DMS53 (cell line): ENCODE measurements at places on chromosomes 11 and 22.

DNA sequence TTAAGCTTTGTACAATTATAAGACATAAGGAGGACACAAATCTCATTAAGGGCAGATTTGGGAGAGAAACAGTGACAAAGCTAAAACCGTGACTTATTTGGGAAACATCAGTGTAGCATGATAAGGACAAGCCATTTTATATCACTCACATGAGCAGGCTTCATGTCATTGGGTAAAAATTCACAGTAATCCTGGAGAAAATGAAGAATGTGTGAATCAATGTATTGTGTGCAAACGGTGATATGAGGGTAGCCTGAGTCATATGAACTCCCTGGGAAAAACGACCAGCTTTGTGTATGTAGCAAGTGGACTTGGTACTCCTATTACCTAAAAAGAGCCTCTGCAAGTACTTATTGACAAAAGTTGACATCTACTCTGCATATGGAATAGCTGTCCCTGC is 6.0 kb upstream of the TRIM34 start:
- no peak for DNase-seq

GRCh38 chr11:123144707-123145106 is 50.3 kb downstream of the CLMP start:
- DNase-seq: peak; percentile 53

DNA sequence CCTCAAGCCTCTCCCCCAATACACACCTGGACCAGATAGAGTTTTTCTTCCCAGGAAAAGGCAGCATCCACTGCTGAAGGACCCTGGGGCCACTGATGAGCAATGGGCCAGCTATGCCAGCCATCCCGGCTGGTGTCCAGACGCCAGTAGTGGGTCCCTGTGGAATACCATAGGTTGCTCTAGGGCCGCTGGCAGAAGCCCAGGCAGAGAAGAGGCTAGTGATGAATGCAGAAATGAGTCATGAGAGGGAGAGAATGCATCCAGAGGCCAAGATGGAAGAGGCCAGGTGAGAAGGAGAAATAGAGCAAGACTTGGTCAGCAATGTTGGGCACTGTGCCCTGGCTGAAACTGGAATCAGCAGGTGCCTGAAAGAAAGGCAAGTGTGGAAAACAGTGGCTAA is 8.9 kb downstream of the HPX start:
- DNase-seq: peak; percentile 11

GRCh38 chr11:64771861-64772260 is 6.5 kb downstream of the SF1 start:
- DNase-seq: no peak

GRCh38 chr11:28170759-28171158 is 62.6 kb downstream of the METTL15 start:
- DNase-seq: no peak
